ENCODE measurements at places on chromosomes 4 and X.
A peak's percentile ranks its signal among the peaks of the same experiment; 100 is the strongest.

DNA sequence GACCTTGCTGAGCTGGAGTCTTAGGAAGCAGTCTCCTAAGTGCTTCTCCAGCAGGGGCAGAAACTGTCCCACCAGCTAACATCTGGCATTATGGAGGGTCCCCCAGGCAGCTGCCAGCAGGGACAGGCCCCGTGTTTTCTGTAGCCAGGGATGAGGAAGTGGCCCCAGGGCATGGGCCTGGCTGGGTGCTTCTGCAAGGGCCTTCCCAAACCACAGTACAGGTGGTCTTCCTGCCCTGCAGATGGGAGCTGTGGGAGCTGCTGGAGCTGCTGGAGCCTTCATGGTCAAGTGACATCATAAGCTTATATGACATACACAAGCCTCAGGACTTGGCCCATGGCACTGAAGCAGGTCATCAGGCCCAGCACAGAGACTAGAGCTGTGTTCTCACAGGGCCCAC, 5.0 kb upstream of the MSANTD1 start:
- no peak for DNase-seq

DNA sequence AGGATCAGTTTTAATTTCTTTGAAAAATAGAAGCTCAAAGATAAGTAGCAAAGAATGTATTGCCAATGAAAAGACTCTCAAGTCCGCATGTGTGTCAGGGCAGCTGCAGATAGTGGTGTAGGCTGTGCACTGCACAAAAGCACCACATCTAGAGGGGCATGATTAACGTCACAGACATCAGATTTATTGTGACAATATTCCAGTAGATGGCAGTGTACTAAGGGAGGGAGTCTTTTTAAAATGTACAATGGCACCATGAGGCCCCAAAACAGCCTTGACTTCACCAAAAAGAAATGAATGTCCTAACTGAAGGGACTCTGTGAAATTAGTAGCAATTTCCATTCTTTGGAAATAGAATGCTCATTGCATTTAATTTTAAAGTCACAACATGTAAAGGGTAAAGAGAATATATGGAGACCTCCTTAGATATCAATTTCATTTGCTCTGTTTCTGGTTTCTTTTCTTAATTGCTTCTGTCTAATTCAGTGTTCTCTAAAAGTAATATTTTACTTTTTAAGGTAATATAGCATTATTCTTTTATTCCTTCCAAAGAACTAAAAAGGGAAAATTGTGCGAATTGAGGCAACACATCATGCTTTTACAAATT, 98.4 kb downstream of the ZNF827 start:
- peak; percentile 25 for DNase-seq

- DNase-seq: peak; percentile 30
Measured at GRCh38 chr4:139278912-139279759, 889 bp downstream of the MGARP start.

- DNase-seq: no peak
Measured at GRCh38 chr4:179605196-179605595, 2163.0 kb upstream of the AGA start.

DNA sequence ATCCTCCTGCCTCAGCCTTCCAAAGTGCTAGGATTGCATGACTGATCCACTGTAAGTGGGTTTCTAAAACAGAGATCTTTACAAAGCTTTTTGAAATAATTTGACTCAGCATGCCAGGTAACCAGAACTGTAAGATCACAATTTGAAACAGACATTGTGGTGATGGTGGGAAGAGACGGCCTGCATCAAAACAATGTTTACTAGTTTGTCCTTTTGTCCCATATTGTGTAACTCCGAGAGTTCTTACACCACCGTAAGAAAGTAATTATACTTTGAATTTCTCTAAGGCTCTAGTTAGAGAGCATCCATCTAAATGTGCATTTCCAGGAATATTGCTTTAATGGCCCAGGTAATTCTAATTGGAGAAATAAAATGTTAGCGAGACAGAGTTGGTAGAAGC, 594 bp upstream of the ARHGAP24 start:
- no peak for DNase-seq

GRCh38 chr4:23759066-23759465, 130.8 kb downstream of the PPARGC1A start:
- no peak for DNase-seq

- no peak for DNase-seq
Measured at GRCh38 chr4:112075906-112076305, 69.3 kb upstream of the FAM241A start.

DNA sequence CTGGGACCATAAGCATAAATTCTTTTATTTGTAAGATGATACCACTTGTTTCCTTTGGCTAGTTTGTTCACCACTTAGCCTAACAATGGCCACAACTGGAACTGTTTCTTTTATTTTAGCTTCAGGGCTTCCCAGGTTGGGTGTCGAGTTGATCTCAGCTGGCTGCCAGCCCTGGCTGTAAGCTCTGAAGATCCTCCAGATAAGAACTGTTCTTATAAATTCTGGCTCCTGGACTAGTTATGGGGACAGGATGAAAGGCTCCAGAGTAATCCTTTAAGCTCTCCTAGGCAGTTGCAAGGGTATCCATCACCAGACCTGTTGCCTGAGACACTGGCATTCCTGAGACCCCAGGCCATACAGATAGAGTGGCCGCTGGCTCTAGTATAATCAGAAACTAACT, 129.4 kb upstream of the ACSL4 start:
- no peak for DNase-seq

- no peak for DNase-seq
Measured at GRCh38 chr4:98634061-98634460, 24.4 kb downstream of the TSPAN5 start.

- DNase-seq: no peak
Measured at GRCh38 chrX:109619771-109620170, 5.2 kb downstream of the KCNE5 start.

DNA sequence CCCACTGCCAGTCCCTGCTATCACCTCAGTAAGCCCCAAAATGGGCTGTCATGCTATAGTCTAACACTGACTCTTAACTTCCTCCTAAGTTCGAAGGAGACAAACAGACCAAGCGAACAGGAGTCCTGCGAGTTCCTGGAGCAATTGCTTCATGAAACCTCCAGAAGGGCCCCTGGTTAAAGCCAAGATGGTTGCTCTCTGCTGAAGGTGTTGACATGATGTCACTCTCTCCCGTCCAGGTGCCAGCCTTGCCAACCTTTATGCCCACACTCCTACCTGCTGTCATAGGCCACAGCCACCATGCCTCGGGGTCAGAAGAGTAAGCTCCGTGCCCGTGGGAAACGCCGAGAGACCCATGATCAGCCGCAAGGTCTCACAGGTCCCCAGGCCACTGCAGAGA, at the start of gene MAGEB6B:
TSS of gene MAGEB6B (plus strand) at position 301 of the 400 bp plus-strand sequence. CDS start at position 301, 0 bp downstream.
- no peak for DNase-seq

- no peak for DNase-seq
Measured at GRCh38 chr4:1647432-1647831, 36.7 kb downstream of the FAM53A start.

GRCh38 chrX:54529151-54529550, 868 bp upstream of the GNL3L start:
- DNase-seq: no peak

DNA sequence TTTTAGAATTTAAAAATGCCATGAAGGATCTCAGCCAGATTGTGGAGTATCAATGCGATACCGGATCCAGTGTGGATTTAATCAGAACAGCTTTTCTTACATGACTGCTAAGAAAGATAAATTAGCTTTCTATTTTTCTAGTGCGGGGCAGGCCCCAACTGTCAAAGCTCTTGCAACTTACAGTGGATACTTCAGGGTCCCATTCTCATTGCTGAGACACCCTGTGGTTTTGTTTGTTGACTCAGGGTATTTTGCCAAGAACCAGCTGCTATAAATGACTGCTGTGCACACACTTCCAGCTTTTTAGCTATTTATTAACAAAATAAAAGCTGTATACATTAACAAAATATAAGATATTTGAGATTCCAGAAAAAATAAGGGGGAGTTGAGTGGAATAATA, 166.4 kb downstream of the DCLK2 start:
- DNase-seq: no peak

DNA sequence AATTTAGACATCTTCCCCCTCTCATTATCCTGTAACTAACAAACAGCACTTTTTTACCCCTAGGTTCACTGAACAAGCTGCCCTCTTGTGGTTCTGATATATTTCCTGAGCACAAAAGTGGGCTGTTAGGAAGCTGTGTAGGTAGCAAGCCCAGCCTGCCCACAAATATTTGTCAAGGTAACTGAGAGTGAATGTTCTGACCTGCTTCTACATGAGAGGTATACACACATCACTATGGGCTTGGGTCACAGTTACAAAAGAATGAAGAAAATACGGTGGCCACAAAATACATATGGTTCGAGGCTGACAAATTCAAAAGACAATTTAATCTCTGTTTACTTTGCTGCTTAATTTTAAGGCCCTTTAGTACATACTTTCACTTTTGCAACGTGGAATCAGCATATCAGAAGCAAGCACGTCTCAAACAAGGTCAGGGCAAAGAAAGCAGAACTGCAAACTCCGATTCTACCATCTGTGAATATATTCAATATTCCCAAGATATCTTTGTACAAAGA, 78.7 kb downstream of the RBM47 start:
- DNase-seq: peak; percentile 5

GRCh38 chrX:53094582-53094905, 602 bp downstream of the KANTR start:
- no peak for DNase-seq

DNA sequence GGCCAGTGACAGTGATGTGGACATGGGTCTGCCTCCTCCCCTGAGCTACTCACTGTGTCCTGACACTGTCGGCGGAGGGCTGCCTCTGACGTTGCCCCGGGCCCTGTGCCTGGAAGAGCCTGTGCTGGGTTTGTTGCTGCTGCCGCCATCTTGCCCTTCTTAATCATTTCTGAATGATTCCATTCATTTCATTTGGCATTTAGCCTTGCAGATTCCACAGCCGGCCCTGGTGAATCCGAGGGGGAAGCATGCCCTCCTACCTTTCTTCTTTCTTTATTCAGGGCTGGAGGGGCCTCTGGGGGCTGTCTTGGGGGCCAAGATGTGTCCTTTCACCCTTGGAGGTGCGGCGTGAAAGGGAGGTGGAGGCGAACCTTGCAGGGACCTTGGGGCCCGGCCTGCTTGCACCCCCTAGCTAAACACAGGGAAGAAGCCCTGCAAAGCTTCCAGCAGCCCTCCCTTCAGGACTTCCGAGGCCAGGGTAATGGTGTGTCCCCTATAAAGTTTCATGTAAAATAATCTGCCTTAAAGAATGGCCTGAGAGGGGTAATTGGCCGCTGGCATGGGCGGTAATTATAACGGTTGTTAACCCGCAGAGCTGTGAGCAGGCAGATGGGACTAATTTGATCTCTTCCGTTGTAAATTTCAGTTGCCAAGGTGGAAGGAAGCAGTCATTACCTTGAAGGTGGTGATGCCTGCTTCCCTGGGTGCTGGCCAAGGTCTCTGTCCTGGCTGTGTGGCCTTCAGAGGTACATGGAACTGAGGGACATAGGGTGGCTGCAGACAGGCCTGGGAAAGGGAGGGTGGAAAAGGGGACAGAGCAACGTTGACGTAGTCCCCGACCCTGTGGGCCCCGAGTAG, 92.3 kb downstream of the PSAPL1 start:
- DNase-seq: no peak

DNA sequence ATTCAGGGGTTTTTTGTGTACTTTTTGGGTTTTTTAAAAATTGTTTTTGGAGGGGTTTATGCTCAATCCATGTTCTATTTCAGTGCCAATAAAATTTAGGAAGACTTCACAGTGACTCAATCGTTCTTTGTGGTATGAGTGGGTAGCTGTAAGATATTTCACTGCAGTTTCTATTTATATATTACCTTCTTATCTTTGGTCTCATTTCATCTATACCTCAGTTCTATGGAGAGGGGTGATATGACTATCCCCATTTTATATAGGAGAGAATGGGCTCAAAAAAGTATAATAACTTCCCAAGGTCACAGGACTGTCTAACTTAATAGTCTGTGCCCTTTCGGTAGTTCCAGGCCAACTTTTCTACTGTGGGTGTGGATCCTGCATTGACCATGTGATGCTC, 74.4 kb downstream of the MSN start:
- no peak for DNase-seq

DNA sequence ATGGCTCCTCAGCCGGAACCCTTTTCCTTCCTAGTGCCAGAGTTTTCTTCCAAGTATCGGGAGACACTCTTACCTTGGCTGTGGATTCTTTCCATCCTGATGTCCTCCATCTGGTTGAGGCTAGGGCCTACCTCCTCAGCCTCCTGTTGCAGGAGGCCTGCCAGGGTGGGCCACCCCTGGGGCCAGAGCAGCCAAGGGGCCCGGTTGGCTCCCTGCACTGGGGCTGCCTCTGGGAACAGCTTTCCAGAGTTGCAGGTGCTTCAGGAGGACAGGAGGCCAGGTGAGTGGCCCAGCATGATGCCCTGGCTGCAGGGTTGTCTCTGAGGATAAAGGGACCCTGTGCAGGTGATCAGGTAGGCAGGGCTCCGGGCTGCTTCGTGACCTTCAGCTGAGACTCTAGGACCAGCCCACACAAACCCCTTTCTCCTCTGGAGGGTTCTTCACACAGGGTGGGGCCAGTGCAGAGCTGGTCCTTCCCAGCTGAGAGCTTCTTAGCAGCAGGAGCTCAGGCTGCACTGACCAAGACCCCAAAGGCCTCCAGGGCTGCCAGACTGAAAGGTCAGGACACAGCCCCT, 5.3 kb upstream of the GPR78 start:
- DNase-seq: no peak

Measured in stimulated activated CD4-positive, alpha-beta T cell treated with anti-CD3 and anti-CD28 coated beads, Interleukin-15, amount 100 ng/mL, for 24 hours (primary cell).